Ascending aorta (tissue), 2 donors: ENCODE measurements at places on chromosomes 5 and 9.
A peak's percentile ranks its signal among the peaks of the same experiment; 100 is the strongest.

DNA sequence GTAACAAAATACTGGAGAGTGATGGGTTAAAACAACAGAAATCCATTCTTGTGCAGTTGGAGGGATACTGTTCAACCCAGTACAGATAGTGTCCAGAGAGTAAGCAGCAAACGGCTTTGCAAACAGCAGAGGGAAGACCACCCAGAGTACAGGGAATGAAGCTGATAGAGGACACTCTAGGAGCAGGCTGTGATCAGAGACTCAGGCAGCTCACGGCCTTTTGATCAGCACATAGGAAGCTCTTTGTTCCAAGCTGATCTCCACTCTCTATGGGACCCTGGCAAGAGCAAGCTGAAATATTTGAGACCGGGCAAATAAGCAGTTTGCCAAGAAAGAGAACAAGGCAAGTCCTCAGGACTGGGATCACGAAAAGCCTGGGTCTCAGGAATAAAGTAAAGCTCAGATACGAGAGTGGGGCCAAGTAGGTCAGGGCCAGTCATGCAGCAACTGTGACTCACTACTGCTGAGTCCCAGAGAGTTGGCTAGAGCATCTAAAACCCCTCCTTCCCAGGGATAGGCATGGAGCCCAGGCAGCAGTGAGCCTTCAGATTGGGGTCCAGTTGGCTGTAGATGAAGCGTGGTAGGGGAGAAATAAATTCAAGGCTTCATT lies 52.4 kb downstream of the MELK start:
- DNase-seq: peak; percentile 10

GRCh38 chr5:172834415-172835289 lies 601 bp downstream of the ERGIC1 start:
- DNase-seq: no peak

DNA sequence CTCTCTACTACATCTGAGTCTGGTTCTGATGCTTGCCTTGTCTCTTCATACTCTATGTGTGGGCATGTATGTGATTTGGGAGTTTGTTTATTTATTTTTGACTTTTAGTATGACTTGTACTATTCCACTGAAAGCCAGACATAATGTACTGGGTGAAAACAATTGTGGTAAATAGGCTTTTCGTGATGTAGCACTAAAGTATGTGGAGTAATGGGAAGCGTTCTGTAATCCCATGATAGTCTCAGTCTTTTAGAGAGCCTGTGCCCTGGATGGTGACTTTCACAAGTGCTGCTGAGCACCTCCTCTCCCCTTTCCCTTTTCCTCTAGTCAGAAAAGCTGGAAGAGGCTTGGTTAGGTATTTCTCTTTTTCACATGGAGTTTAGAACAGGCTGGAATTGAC lies 85.8 kb upstream of the S1PR3 start:
- no peak for DNase-seq

GRCh38 chr9:76403352-76403751 lies 9.1 kb upstream of the RFK start:
- DNase-seq: no peak

DNA sequence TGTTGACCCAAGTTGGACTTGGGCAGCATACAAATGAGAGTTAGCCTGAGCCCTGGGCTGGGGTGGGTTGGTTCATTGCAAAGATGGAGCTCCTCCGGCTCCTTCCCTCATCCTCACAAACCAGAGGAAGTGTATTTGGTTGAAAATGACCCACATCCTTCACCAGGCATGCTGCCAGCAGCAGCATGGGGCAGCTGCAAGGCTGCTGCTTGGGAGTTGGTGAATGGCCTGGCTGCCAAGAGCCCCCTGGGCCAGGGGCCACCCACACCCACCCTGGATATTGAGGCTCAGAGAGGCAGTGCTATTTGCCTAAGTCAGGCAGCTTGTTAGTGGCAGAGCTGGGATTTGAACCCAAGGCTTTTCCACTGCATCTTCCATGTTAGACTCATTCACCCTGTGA lies 29.5 kb downstream of the PPARGC1B start:
- no peak for DNase-seq

DNA sequence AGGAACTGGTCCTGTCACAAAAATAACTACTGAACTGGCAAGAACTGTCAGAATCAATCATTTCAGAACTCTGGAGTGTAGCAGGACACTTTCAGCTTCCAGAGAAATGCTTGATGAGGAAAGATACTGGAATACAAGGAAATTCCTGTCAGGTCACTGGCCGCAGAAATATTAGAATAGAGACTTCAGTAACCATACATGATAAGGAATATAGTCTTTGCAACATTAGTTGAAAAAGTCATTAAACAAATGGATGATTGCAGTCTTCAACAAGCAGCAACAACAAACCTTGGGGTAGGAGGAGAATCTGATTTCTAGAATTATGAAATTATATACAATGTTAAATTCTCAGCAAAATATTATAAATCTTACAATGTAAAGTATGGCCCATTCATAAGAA lies 88.2 kb downstream of the CCDC192 start:
- no peak for DNase-seq

DNA sequence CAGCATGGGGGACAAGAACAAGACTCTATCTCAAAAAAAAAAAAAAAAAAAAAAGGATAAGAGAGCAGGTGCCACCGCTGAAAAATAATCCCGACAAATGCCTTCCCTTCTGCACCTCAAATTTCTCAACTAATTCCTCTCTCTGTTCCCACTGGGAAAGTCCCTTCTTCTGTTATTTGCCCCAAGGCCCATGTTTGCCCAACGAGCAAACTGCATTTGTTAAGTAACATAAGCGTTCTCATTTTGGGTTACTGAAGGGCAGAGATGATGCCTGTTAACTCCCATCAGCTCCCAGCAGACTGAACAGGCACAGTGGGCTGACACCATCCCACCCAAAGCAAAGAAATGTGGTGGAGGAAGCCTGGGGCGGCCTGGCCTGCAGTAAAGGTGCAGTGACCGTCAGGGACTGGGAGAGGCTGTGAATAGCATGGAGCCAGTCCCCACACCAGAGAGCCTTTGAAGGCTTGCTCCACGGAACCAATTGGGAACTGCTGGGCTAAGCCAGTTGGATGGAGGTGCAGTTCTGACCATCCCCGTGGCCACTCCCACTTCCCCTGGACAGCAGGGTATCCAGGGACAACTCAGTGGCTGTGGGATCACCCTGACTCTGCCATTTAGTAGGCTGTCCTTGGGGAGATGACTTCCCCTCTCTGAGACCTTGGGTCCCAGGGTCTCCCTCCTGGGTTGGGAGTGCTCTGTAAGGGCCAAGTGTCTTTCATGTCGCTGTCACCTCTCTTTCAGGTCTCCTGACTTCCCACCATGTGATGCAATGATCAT lies 149.7 kb upstream of the IER5L start:
- no peak for DNase-seq

DNA sequence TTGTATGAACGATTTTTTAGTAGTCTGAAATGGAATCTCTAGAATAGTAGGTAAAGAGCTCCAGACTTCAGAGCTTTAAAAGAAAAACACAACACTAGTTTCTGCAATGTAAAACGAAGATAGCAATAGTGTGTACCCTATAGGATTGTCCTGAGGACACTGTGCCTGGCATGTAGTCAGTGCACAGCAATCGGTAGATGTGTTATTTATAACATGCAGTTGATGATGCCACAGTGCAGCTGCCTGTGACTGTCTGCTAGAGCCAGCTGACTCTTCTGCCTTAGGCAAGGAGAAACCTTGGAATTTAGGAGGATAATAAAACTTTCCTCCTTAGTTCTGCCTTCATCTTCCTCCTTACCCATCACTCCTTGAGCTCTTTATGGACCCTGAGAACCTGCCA lies 27.7 kb upstream of the TMOD1 start:
- DNase-seq: no peak

- no peak for DNase-seq
Measured at GRCh38 chr5:65971643-65972042, 45.3 kb downstream of the ERBIN start.

GRCh38 chr9:15272377-15272928 lies 34.6 kb downstream of the TTC39B start:
- DNase-seq: no peak

DNA sequence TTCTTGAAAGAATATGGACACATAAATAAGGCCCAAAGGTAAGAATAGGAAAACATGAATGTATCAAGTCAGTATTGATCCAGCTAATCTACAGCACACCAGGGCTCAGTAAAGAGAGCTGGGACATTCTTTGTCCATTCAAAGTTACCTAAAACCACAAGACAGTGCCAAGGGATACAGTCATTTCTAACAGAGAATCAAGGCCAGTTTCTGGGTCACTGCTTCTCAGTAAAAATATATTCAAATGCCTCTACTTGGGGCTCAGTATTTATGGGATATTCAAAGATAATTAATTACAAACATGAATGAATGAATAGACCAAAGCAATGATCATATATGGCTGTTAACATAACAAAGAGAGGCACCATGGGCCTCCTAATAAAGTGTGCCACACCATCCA lies 34.9 kb downstream of the MTMR12 start:
- DNase-seq: no peak

- no peak for DNase-seq
Measured at GRCh38 chr5:170292179-170293104, 5.1 kb downstream of the LCP2 start.

DNA sequence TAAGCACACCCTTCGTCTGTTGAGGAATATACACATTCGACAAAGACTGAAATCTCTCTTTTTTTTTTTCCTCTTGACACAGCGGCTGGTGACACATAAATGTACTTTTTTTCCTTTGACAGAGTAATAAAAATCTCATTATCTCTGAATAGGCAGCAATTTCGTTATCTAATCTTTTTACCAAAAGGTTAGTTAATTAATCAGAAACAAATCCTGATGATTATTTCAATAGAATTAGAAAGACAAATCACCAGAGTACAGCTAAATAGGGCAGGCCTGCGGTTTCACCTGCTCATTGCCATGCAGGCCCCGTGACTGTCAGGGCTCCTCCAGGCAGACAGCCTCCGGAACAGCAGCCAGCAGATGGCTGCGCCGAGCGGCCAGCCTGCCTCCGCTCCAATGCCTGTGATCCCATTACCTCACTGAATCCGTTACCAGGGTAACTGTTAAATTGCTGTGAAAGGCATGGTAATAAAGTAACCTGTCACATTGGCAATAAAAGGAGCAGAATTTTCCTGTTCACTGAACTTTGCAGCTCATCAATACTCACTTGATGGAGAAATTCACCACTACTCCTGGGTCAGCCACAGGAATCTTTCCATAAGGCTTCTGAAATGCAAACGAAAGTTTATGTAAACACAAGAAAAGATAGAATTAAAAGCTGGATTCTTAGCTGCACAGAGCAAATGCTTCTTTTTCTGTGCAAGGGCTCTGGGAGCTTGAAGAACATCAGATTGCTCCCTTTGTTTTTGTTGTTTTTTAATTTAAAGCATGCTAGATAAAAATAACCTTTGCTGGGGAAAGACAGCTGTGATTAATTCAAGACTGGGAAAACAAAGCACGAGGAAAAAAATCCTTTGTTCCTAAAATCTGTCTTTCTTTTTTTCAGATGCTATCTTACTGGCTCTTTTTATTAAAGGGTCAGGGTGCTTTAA lies 666.4 kb upstream of the ZNF608 start:
- DNase-seq: peak; percentile 80

- no peak for DNase-seq
Measured at GRCh38 chr9:93953496-93954433, 1.4 kb downstream of the BARX1 start.

GRCh38 chr9:5947912-5948311 lies 57.2 kb downstream of the MLANA start:
- no peak for DNase-seq

DNA sequence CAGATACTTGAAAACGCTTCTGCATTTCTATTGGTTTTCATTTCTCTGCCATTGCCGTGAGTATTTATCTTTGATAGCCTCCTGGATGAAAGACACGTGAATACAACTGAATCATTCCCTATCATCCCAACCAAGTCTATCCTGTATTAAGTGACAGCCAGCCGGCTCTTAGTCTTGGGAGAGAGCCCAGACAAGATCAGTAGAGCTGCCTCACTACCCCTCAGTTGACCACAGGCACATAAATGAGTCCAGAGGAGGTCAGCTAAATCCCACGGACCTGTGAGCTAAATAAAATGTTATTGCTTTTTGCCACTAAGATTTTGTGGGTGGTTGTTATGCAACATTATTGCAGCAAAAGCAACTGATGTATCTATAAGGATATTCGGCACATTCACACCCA lies 639.0 kb upstream of the ACO1 start:
- no peak for DNase-seq

GRCh38 chr5:95172659-95173058 lies 112.2 kb downstream of the MCTP1 start:
- no peak for DNase-seq

- no peak for DNase-seq
Measured at GRCh38 chr9:129946246-129946995, 96.6 kb downstream of the FNBP1 start.

- DNase-seq: no peak
Measured at GRCh38 chr9:119044806-119045205, 324.4 kb downstream of the BRINP1 start.

GRCh38 chr9:90942555-90942954 lies 140.9 kb downstream of the SYK start:
- DNase-seq: no peak

- no peak for DNase-seq
Measured at GRCh38 chr9:12230708-12231107, 462.5 kb upstream of the TYRP1 start.

DNA sequence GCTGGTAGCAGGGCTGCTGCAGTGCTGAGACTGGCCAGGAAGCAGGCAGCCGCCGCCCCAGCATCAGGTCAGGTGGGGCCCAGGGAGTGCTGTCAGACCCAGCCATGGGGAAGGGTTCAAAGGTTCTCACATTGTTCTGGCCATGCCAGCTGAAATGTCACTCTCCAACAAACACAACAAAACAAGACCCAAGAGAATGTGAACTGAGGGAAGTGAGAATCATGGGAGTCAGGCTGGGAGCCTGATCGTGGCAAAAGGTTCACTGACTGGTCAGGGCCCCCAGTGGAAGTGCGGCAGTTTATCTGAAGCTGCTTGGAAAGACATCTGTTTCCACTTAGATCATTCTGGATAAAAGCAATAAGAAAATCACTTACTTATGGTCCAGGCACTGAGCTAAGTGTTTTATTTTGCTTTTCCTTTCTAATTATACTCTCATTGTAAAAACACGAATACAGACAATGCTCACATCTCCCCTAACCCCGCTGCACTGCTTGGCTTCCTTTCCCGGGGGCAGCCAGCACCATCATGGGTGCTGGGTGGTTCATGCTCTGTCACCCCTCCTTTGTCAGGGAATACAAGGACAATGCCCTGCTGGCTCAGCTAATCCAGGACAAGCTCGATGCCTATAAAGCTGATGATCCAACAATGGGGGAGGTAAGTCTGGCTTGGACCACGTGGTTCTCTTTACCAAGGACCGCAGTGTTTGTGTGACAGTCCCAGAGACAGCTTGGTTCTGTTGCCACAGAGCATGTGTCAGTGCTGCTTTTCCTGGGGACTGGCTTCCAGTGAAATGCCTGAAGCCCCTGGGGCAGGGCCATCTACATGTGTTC lies 41.9 kb upstream of the CFAP157 start:
- no peak for DNase-seq

GRCh38 chr5:157959370-157959769 lies 100.4 kb upstream of the CLINT1 start:
- DNase-seq: no peak
